ENCODE measurements at places on chromosomes 5 and 9. TPM values are rescaled to one million over a fixed set of nuclear protein-coding genes. Genes with fewer than 3 reads are reported as not detected.
A peak's percentile ranks its signal among the peaks of the same experiment; 100 is the strongest.

Gene KCNN2
- 3.9 TPM for total RNA-seq

GRCh38 chr5:33928283-33928682 lies 7.9 kb upstream of the RXFP3 start:
- no peak for DNase-seq

Gene PLAA
- 27.0 TPM for total RNA-seq

Gene C1QTNF2
- total RNA-seq: not detected

Gene ST8SIA4
- total RNA-seq: 13.5 TPM

Gene CDH18
- 4.3 TPM for total RNA-seq

Gene MARCOL
- 3.9 TPM for total RNA-seq

DNA sequence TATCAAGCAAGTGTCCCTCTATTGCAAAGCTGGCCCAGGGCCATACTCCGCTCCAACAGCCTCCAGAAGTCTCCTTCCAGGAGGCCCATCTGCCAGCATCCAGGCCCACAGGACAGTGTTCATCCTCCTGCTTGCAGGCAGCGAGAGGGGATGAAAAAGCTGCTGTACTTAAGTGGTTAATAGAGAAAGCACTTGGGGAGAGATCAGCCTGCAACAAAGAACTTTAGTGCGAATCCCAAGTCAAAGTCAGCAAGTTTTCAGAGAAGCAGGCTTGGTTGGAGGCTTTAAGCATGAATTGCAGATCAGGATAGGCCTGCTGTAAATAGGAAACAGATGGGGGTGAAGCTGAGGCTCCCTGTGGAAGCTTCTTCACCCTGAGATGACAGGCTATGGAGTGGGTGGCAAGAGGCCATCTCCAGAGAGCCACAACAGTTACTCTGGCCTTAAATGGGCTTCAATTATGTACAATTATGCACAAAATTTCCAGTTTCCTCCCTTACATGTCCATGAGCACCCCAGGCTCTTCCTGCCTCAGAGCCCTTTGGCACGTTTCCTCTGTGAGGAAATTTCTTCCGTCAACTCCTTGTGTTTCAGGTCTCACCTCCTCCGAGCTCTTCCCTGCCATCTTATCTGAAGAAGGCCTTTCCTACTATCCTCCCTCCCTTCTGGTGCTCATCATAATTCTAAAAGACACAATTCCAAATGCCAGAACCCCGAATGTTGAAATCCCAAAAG lies 98.0 kb upstream of the NR3C1 start:
- DNase-seq: peak; percentile 77

Gene CDH9
- 6.5 TPM for total RNA-seq

- DNase-seq: no peak
Measured at GRCh38 chr5:104909803-104910202, 1347.2 kb upstream of the NUDT12 start.

DNA sequence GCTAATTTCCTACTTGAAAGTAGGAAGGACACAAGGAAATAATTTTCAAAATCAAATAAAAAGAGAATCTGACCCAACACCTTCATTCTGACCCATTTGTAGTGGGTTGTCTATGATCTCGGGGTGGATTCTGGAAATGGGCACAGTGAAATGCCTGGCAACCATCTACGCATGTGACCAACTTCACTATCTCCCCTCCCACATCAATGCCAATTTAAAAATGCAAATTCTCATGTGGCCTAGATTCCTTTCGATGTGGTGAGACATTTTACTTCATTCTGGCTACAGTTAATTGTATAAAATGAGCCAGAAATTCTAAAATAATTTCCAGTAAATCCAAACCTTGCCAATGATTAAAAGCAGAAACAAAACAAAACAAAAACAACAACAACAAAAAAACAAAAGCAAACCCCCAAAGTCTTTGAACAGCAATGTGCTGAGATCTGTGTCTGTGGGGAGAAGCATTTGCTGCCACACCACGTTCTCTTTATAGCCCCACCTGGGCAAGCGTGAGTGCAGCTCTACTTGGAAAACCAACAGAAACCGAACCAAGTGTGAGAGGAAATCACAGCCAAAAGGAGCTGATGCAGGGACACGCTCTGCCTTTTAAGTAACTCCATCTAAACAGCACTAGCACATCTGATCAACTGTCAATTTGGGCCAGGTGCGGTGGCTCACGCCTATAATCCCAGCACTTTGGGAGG lies 59.0 kb downstream of the USP20 start:
- no peak for DNase-seq

Gene PRDM9
- total RNA-seq: not detected

GRCh38 chr5:108801776-108802175 lies 54.1 kb downstream of the FER start:
- no peak for DNase-seq

Gene CD74
- 31.1 TPM for total RNA-seq

Gene ORM1
- not detected for total RNA-seq
